ENCODE measurements at places on chromosomes 16 and 17.

DNA sequence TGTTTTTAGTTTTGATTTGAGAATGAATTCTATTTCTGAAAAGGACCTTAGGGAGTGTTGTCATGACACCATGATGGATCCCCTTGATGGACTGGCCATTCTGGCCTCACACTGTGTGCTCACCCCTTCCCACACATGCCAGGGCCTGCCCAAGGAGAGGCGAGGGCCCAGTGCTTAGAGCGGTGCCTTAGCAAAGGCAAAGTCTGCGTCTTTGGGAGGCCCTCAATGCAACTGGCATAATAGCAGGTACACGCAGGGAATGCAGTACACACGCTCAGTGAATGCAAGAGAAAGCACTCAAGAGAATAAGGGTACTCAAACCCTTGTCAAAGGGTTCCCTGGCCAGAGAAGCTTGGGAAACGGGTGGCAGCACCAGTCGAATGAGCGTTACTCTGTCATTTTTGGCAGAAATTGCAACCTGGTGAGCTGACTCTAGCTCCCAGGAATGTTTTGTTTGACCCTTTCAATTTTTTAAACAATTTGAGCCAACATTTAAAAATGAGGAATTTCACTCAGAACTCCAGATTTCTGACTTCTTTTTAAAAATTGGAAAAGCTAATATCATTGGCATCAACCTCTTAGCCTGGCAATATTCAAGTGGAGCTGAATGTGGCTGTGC is 32.1 kb downstream of the NKD1 start:
- no peak for DNase-seq

- DNase-seq: no peak
Measured at GRCh38 chr16:82187829-82188228, 17.8 kb upstream of the MPHOSPH6 start.

DNA sequence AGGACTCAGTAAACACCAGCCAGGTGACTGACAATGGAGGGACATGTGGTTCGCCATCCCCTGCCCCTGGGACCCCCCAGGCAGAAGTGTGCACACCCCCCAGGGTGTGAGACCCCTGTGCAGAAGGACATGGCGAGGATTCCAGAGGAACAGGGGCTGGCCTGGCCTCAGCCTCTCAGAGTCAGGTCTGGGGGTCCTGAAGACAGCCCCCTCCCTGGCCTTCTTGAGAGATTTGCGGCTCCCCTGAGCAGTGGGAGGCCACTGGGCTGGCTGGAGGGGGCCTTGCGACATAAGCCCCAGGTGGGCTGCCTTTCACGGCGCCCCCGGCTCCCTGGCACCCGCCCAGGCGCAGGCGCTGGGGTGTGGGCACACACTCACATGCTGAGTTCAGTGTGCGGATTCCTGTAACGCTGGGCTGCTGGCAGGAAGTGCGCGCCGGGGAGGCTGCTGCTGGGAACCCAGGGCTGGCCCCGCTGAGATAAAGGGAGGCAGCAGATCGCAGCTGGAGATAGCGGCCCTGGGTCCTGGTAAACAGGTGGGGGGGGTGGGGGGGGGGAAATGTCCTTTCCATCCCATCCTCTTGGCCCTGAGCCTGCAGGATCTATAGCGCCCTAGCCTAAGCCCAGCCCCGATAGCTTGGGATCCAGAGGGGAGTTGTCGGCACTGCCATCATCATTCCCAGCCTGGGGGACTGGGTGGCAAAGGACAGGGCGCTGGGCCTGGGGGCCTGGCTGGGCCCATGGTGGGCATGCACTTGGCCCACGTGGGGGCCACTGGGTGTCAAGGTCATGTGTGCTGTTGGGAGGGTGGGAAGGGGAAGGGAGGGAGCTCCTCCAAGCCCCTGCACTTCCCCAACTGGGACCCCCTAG is 27.1 kb downstream of the TMEM235 start:
- peak; percentile 8 for DNase-seq

GRCh38 chr16:81520560-81521135 is 76.0 kb downstream of the CMIP start:
- no peak for DNase-seq

GRCh38 chr16:88938777-88939244 is 38.2 kb downstream of the CBFA2T3 start:
- DNase-seq: no peak

GRCh38 chr17:76840884-76841775 is 27.1 kb upstream of the MGAT5B start:
- DNase-seq: no peak

Data from NCI-H510A treated with DMSO at 0.1 percent for 48 hours (cell line).